ENCODE measurements at places on chromosomes 11 and 22.

DNA sequence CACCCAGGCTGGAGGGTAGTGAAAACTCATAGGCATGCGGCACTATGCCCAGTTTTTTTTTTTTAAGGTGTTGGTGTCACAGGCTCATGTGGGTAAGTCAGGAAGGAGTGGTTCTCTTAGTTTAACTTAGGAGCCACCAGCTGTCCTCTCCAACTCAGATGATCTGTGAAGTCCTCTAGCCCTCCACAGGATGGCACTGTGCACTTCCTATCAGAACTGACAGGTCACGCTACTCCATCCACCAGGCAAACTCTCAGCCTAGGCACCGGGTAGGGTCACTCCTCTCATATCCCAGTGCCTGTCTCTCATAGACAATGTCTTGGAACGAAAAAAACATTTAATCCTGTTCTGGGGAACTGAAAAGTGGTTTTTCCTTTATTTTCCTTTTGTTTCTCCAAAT lies 16.5 kb downstream of the NAP1L4 start:
- peak; percentile 32 for DNase-seq

DNA sequence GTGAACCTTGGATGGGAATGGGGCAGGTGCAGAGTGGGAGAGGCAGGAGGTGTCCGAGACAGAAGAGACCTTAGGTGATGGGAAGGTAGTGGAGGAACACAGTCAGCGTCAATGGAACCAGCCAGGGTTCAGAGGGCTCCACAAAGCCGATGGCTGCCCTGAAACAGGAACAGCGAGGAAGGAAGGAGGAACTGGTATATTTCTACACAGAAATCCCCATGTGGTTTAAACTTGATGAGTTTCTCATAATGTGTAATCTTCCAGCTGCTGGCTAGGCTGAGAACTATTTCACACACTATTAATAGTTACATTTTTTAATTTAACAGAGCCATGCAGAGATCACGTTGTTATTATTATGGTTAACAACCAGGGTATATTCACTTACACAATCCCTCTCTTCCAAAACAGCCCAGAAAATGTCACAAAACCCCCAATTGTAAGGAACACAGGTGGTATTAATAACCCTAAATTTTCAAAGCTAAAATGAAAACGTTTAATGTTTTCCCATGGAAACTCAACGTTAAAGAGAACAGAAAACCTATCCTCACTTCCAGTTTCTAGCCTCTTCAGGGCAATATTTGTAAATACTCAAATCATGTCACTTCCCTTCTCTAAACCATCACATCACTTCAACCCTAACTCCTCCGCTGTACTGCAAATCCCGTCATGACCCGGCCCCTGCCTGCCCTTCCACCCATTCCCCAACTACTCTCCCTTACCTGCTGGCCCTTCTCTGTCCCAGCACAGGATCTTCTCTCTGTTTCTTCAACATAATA lies 74.5 kb upstream of the ARFGAP3 start:
- DNase-seq: no peak

GRCh38 chr11:65505466-65506289 lies 6.8 kb downstream of the MALAT1 start:
- DNase-seq: no peak

GRCh38 chr22:40951795-40952605 lies 822 bp downstream of the RBX1 start:
- no peak for DNase-seq

GRCh38 chr11:134385774-134386565 lies 26.1 kb downstream of the B3GAT1 start:
- DNase-seq: no peak

GRCh38 chr11:67544616-67545242 lies 21.5 kb upstream of the CABP2 start:
- no peak for DNase-seq

DNA sequence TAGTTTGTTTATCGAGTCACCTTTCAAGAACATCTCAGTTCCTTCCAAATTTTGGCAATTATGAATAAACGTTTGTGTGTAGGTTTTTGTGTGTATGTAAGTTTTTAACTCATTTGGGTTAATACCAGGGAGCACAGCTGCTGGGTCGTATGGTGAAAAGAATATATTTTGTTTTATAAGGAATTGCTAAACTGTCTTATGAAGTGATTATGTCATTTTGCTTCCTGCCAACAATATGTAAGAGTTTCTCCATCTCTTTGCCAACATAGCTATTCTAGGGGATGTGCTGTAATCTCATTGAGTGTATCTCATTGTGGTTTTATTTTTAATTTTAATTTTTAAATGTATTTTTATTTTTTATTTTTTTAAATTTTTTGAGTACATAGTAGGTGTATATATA lies 27.3 kb downstream of the BCL2L13 start:
- DNase-seq: no peak

- DNase-seq: no peak
Observed at GRCh38 chr11:95121698-95122097, 32.1 kb downstream of the ENDOD1 start.

DNA sequence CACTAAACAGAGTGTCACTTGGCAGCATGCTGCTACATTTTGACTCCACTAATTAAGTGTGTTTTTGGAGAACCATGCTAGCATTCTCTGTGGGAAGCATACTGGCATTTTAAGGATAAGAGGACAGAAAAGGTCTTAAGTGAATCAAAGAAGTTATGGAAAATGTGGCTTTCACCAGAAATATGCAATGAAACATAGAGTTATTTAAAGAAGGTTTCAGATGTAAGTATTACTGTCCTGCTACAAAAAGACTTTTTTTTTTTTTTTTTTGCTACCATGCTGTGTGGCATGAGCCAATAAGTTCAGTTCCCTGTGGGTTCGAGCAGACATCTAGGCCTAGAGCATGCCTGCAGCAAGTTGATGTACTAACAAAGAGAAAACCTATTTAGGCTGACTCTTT lies 187.6 kb downstream of the MSANTD4 start:
- DNase-seq: no peak

GRCh38 chr22:17931400-17931825 lies 92.9 kb downstream of the MICAL3 start:
- no peak for DNase-seq

DNA sequence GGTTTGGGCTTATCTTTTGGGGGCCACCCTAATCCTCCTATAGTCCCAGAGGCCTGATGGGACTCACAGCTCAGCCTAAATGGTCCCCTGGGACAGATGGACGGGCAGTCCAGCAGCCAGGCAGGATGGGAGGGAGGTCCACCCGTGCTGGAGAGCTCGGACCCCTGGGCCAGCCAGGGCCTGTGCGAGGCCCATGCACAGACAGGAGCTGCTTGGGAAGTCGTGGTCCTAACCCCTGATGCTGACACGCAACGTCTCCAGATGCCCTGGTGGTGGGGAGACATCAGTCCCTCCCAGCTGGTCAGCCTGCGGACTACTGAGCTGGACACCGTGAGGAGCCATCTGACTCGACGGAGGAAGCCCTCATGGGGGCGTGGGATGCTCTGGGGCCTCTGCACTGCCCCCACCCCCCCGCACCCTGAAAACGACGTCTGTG lies 31.2 kb upstream of the MUC5AC start:
- no peak for DNase-seq

GRCh38 chr22:21780259-21780658 lies 44.7 kb upstream of the YPEL1 start:
- DNase-seq: no peak

GRCh38 chr11:91846649-91847048 lies 378.0 kb upstream of the FAT3 start:
- DNase-seq: no peak

GRCh38 chr11:111378185-111378860 lies 752 bp downstream of the POU2AF1 start:
- no peak for DNase-seq
